ENCODE measurements at places on chromosomes 12 and 14.
A peak's percentile ranks its signal among the peaks of the same experiment; 100 is the strongest.

DNA sequence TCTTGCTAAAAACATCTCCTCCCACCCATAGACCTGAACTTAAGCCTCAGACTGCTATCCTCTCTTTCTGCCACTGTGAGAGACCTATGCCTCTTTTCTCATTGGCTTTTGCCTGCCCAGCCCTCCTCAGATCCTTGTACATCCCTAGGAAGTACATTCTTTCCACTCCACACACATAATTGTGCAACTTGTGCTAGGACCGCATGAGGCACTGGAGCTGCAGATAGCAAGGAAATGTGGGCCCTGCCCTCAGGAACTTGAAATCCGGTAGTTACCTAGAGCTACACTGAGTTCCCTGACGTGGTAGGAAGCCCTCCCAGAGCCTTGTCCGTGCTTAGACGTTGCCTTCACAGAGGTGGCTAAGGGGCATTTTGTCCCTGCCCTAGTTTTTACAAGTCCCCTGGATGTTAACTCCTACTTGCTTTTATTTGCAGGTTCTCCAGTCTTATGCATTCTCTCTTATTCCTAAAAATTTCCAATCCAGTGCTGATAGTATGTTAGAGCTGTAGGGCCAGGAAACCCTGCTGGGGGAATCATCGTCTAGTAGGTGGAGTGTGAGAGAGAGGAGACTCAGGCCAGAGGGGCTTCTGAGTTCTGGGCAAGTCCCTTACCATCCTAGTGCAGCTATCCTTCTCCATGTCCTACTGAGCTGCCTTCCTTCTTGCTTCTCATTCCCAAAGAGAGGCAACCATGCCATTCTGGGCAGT lies 41.3 kb downstream of the NTF3 start:
- H3K36me3 ChIP-seq: no peaks in the 10 kb centered on the region
- no peaks in the 10 kb centered on the region for H3K27me3 ChIP-seq
- no peak for DNase-seq
- H3K4me1 ChIP-seq: peaks cover 16% of the 10 kb centered on the region
- no peak overlapping the region for H3K27ac ChIP-seq

GRCh38 chr12:131226345-131227265 lies 272.9 kb downstream of the ADGRD1 start:
- no peaks in the 10 kb centered on the region for H3K27me3 ChIP-seq
- H3K27ac ChIP-seq: no peak overlapping the region
- peaks cover 37% of the 10 kb centered on the region for H3K4me1 ChIP-seq
- no peak for DNase-seq
- no peaks in the 10 kb centered on the region for H3K36me3 ChIP-seq

DNA sequence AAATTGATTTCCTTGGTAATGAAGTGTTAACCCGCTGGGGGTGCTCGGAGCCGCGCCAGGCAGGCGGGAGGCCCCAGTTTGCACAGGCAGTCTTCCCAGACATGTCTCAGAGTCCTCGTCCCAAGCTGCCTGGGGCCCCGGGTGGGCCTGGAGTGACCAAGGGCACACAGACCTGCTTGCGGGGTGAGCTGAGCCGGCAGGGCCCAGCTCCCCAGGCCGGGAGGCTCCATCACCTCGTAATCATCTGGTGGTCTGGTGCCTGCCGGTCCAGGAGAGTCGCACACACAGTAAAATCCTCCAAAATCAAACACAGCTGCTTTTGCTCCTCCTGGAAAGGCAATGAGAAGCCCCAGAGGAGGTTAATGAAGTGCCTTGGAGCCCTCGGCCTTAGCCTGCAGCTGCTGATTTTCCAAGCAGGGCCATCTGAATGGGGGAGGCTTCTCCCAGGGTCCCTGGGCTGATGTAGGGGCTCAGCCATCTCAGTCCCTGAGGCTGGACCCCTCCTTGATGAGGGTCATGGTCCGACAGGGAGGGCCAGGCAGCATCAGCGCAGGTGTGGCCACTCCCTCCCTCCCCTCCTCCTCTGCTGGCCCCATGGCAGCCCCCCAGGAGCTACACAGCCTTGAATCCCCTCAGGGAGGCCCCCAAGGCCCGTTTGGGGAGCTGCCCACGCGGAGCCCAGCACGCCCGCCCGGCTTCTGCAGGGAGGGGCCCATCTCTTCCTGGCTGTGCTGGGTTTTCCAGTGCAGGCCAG lies 39.4 kb upstream of the FBRSL1 start:
- no peak overlapping the region for H3K27ac ChIP-seq
- no peak for DNase-seq
- peaks cover 74% of the 10 kb centered on the region for H3K27me3 ChIP-seq
- no peak overlapping the region for H3K4me3 ChIP-seq

- H3K36me3 ChIP-seq: no peaks in the 10 kb centered on the region
- peaks cover 11% of the 10 kb centered on the region for H3K4me1 ChIP-seq
- no peak overlapping the region for H3K27ac ChIP-seq
These were observed 15.9 kb downstream of the COL2A1 start for GRCh38 chr12:47988073-47989022.

- DNase-seq: no peak
- peaks cover 23% of the 10 kb centered on the region for H3K27me3 ChIP-seq
- no peak overlapping the region for H3K27ac ChIP-seq
- peaks cover 13% of the 10 kb centered on the region for H3K4me1 ChIP-seq
These were observed 9.2 kb upstream of the HIP1R start for GRCh38 chr12:122825773-122826724.

DNA sequence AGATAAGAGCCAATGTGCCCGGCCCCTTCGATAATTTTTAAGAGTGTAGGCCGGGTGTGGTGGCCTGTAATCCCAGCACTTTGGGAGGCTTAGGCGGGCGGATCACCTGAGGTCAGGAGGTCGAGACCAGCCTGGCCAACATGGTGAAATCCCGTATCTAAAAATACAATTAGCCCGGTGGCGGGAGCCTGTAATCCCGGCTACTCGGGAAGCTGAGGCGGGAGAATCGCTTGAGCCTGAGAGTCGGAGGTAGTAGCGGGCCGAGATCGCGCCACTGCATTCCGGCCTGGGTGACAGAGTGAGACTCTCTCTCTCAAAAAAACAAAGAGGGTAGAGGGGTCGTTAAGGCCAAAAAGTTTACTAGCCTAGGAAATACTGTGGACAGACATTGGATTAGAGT lies 2.6 kb downstream of the KRAS start:
- H3K4me3 ChIP-seq: peak overlapping the region; percentile 49
- DNase-seq: peak; percentile 23
- H3K4me1 ChIP-seq: peaks cover 31% of the 10 kb centered on the region
- H3K27ac ChIP-seq: peak overlapping the region; percentile 82
- H3K27me3 ChIP-seq: peaks cover 14% of the 10 kb centered on the region
- H3K36me3 ChIP-seq: peaks cover 15% of the 10 kb centered on the region

GRCh38 chr14:89509891-89510290 lies 92.9 kb upstream of the FOXN3 start:
- peaks cover 42% of the 10 kb centered on the region for H3K4me1 ChIP-seq
- no peak for DNase-seq
- peak overlapping the region; percentile 94 for H3K27ac ChIP-seq
- H3K27me3 ChIP-seq: no peaks in the 10 kb centered on the region
- H3K4me3 ChIP-seq: no peak overlapping the region
- H3K36me3 ChIP-seq: peaks cover 37% of the 10 kb centered on the region

DNA sequence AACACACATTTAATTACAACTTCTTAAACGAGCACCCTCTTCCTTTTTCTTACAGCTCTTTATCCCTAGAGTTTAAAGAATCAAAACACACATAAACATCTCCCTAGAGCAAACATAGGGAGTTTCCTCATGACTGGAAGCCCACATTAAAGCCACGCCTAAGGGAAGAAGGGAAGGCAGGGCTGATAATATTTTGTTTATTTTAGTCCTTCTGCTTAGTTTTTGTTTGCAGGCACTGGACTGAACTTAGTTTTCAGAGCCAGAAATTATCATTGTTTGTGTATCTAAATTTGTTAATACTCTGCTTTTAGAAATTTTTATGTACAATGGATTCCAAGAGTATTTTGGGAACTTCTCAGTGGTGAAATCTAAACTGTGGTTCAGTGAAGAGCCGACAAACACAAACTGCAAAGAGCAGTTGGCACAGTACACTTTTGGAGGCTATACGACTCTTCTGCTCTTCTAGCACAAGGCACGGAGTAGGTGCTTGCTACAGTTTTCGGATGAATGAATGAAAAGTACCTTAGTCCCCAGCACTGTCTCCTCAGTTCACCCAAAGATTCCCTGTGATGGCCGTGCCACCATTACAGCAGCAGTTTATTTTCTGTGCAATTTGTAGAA lies 17.6 kb upstream of the AMIGO2 start:
- peaks cover 19% of the 10 kb centered on the region for H3K4me1 ChIP-seq
- no peak overlapping the region for H3K4me3 ChIP-seq
- H3K27ac ChIP-seq: no peak overlapping the region
- DNase-seq: no peak

DNA sequence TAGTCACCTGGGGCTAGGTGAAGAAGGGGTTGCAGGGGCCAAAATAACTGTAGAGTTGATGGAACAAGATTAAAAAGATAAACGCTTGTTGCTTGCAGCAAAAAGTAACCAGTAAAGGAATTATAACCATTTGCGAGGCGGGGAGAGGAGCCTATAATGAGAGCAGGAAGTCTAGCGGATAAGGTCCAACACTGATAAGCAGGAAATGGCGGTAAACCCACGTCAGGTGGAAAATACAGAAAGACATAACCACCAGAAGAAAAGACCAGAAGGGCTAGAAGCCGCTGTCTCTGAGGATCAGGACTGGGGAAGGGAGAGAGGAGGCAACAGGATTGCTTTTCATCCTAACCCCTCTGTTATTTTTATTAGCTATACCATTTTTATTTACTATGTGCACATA lies 303.3 kb downstream of the DPF3 start:
- peaks cover 9% of the 10 kb centered on the region for H3K4me1 ChIP-seq
- no peak for DNase-seq
- H3K36me3 ChIP-seq: no peaks in the 10 kb centered on the region

Data from WTC11 (cell line).